ENCODE measurements at places on chromosomes 12 and 14.

- DNase-seq: no peak
These were observed 12.5 kb downstream of the PRDM4 start for GRCh38 chr12:107748472-107748871.

GRCh38 chr14:50830932-50831725 is at the start of gene NIN:
NIN (minus strand) TSS chr14:50831162; CDS start chr14:50822056, 9,106 bp downstream.
- DNase-seq: peak; percentile 58

DNA sequence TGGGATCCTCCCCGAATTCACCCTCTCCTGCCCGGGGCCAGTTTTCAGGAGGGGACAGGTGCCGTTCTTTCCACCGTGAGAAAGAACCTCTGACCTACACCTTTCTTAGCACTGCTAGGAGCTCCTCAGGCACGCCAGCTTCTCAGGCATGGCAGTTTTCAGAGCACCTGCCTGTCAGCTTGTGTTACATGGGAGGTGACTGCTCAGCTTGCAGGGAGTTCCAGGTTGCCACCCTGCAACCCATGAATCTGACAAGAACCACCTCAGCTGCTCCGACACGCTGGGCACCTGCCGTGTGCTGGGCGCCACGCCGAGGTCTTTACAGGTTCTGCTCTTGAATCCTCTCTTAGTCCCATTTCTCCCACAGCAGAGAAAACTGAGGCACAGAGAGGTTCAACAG is 12.9 kb downstream of the BRI3BP start:
- no peak for DNase-seq

GRCh38 chr12:29322157-29322556 is 58.8 kb downstream of the ERGIC2 start:
- no peak for DNase-seq

- DNase-seq: no peak
These were observed 210.1 kb downstream of the TMEM132D start for GRCh38 chr12:129693731-129694130.

DNA sequence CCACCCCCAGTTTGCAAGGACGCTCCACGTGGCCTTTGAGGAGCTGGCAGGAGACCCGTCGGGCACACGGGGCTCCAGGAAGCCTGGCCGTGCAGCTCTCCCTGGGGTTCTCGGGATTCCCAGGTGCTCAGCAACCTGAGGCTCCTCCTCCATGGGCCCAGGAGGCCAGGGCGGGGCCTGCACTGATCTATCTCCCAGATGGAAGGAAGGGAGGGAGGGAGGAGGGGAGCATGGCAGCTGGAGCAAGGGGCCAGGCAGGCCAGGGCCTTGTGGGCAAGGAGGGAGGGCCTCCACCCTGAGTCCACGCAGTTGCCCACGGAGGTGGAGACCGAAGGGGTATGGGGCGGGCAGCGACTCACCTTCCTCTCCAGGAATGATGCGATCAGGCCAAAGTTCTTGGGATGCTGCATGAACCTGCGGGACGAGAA is 127.3 kb downstream of the RFLNA start:
- no peak for DNase-seq

- DNase-seq: peak; percentile 77
These were observed 191.9 kb downstream of the RAD51B start for GRCh38 chr14:68011406-68012028.

DNA sequence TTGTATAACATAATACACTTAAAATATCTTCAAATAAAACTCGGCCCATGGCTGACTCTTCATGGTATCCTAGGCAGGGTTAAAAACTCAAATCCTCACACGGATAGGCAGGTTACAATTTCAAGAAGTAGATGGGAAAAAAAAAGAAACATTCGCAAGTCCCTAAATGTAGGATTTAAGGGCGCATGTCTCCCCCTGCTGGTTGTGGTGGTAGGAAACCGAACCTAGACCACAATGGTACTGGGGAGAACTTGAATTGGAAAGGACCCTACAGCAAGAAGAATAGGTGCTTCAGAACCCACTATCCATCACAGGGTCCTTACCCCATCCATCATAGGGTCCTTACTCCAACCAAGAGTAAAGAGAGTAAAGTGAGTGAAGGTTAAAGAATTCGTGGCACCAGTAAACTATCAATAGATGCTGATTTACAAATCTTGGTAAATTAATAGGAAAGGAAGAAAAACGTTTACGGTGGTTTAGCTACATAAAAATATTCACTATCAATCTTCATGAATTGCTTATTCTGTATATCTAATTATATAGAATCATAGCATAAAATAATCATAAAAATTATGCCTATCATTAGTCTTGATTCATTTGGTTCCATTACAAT is 3.3 kb upstream of the CIPC start:
- DNase-seq: no peak

GRCh38 chr12:108666401-108666881 is 32.7 kb upstream of the SELPLG start:
- DNase-seq: no peak

DNA sequence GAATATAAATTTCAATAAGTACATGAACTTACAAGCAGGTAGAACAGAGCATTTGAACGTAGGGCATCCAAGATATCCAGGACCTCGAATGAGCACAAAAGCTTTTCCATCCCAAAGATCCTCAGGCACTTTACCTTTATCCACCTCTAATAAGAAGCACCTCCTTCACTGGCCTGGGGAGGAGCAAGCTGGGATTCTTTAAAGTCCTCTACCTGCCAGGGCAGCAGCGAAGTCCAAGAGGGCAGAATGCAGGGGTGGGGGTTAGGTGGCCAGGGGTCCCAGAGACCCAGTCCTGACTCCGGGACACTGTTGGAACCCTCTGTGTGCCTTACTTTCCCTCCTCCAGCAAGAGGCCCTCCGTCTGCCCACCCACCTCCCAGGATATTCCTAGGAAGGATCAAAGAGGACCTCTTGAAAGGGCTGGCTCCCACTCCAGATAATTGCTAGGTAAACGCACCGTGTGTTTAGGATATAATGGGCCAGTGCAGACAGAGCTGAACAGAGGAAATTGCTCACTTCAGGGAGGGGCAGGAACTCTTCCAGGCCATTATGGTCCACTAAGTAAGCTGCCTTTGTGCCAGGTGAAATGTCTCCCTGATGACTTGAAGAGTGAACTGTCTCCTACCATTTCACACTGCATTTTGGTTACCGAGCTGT is 68.1 kb downstream of the TTC9 start:
- DNase-seq: no peak

DNA sequence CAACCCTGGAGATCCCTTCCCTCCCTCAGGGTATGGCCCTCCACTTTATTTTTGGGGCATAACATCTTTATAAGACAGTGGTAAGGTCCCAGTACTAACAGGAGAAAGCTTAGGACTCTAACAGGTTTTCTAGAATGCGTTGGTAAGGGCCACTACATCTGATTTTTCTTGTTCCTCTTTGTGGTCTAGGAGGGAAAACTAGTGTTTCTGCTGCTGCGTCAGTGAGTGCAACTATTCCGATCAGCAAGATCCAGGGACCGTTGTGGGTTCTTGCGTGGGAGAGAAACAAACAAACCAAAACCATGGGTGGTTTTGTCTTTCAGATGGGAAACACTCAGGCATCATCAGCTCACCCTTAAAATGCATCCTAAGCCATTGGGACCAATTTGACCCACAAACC is 123.6 kb upstream of the SLC16A7 start:
- DNase-seq: no peak

DNA sequence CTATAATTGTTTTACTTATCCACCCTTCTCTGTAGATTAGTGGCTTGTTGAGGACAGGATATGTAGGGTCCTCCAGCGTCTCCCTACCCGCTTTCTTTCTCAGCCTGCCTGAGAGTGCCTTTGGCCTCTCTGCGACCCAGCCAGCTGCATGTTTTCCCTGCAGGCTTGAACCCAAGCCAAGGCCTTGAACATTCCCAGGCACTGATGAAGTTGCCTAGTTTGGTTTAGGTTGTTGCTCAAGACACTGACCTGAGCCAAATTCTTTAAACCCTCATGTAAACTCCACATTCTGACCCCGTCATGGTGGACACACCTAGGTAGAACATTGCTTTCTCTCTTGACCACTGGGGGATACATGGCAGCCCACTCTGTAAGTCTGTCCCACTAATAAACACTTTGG is 33.4 kb upstream of the TXNRD1 start:
- no peak for DNase-seq

DNA sequence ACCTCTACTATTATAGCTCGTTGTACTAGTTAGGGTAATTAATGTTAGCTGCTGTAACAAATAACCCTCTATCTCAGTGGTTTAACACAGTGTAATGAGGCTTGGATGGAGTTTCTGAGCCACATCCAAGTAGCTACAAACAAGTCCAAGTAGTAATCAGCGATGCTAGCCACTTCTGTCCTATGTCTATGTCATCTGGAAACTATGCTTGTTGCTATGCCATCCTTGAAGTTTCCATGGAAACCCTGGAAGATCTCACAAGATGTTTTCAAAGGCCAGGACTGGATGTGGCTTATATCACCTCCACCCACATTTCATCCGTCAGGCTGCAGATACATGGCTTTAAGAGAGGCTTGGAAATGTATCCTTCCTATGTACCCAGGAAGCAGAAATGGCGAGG is 422.1 kb downstream of the AACS start:
- no peak for DNase-seq

- no peak for DNase-seq
These were observed 232.5 kb upstream of the RTL1 start for GRCh38 chr14:101135796-101136742.

DNA sequence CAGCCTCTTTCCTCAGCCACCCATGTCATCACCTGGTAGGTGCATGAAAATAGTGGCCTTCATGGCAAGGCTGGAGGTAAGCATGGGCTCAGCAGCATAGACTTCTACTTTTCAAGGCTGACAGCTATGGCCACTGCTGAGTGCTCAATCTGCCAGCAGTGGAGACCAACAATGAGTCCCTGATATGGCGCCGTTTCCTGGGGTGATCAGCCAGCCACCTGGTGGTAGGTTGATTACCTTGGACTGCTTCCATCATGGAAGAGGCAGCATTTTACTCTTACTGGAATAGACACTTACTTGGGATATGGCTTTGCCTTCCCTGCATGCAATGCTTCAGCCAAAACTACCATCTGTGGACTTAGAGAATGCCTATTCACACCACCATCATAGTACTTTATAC is 39.5 kb upstream of the USP44 start:
- no peak for DNase-seq

GRCh38 chr14:41302776-41303175 is 303.9 kb upstream of the LRFN5 start:
- no peak for DNase-seq

GRCh38 chr14:73749706-73750530 is 35.7 kb upstream of the PNMA1 start:
- no peak for DNase-seq

GRCh38 chr12:120220838-120221575 is 20.1 kb upstream of the RPLP0 start:
- no peak for DNase-seq

- DNase-seq: no peak
These were observed 482.2 kb downstream of the SLC16A7 start for GRCh38 chr12:60078026-60078425.

GRCh38 chr12:1838994-1839365 is 18.6 kb downstream of the LRTM2 start:
- DNase-seq: no peak

DNA sequence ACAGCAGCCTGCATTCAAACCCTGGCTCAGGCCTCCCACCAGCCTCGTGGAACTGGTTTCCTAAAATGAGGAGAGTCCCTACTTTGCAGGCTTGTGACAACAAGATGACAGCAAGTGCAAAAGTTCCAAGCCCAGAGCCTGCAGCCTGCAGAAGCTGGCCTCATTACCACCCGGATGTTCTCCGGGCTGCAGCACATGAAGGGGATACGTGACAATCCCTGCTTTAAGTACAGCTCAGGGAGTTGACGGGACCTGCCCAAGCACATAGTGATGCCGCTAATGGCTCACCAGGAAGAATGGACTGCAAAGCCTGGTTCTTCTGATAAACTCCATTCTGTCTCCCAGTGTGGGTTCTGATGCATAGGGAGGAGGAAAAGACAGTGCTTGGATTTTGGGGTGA is 15.0 kb downstream of the SSH1 start:
- no peak for DNase-seq

- no peak for DNase-seq
These were observed 37.5 kb downstream of the NFKBIA start for GRCh38 chr14:35367056-35367372.

DNA sequence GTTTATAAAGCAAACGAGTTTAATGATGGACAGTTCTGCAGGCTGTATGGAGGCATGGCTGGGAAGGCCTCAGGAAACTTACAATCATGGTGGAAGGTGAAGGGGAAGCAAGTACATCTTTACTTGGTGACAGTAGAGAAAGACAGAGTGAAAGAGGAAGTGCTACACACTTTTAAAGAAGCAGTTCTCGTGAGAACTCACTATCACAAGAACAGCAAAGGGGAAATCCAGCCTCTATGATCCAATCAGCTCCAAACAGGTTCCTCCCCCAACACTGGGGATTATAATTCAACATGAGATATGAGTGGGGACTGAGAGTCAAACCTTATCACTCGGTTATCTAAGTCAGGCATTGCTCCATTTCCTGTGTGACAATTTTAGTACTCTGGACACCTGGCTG is 189.9 kb upstream of the CNTN1 start:
- no peak for DNase-seq

GRCh38 chr14:60183741-60184140 is 18.5 kb upstream of the DHRS7 start:
- no peak for DNase-seq

GRCh38 chr12:112602150-112602549 is 183.4 kb downstream of the PTPN11 start:
- DNase-seq: no peak

DNA sequence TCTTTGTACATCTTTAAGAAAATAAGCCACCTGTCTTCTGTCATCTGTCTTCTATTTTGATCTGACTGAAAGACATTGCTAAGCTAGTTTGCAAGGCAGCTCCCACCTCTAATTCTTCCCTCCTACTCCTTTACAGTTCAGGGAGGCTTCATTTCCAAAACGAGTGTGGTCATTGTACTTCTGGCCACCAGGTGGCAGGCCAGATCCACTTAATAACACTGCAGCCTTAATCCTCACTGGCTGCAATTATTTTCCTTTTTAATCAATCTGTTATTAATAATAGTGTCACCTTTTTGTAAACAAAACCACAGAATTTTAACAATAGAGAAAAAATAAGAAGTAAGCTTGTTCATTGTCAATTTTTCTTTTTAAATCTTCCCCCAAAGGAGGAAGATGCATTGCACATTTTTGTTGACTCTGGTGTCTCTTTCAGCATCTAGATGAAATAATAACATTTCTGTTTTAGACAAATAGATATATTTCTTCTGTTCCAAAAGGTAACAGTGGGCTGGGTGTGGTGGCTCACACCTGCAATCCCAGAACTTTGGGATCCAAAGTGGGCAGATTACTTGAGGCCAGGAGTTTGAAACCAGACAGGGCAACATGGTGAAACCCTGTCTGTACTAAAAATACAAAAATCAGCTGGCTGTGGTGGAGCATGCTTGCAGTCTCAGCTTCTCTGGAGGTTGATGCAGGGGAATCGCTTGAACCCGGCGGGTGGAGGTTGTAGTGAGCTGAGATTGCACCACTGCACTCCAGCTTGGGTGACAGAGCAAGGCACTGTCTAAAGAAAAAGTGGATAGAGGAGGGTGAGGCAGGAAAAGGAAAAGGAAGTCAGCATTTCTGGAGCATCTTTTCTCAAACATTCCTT is 23.3 kb downstream of the GABARAPL1 start:
- no peak for DNase-seq

All from forelimb muscle (tissue), 1 donor.